ENCODE measurements at places on chromosomes 7 and 10.

- DNase-seq, result no peak
Measured at GRCh38 chr7:92557249-92557648, 28.7 kb downstream of the RBM48 start.

- DNase-seq, result no peak
Measured at GRCh38 chr10:94423627-94424026, 21.3 kb downstream of the TBC1D12 start.

- DNase-seq, result peak; percentile 29
Measured at GRCh38 chr7:30726296-30727006, 25.5 kb upstream of the INMT start.

DNA sequence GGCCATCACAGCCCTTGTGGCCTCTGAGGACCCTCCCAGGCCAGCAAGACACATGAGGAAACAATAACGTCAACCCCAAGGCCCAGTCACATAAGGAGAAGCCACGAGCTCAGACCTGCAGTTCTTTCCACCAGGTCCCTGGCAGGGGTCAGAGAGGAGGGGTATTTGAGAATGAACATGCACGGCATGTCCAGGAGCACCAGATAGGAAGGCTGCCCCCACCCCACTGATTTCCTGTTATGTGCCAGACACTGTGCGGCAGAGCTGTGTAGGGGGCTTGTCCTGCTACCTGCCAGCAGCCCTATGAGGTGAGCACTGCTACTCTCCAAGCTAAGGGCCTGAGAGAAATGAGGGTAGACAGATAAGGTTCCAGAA is 40.7 kb upstream of the ZMIZ1 start:
- no peak for DNase-seq

DNA sequence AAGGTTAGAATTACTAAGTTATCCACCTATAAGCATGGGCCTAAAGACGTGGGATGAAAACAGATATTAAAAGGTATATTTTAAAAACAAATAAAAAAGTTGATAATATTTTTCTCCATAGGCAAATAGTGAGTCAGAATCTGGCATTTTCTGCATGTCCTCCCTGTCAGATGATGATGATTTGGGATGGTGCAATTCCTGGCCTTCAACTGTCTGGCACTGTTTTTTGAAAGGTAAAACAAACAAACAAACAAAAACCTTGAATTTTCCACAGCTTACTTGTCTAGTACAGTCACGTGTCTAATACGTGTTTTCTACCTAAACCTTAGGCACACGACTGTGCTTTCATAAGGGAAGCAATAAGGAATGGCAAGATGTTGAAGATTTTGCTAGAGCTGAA is 17.4 kb downstream of the HBP1 start:
- no peak for DNase-seq

Data from T-cell (primary cell).